ENCODE measurements at places on chromosomes 6 and 20.

DNA sequence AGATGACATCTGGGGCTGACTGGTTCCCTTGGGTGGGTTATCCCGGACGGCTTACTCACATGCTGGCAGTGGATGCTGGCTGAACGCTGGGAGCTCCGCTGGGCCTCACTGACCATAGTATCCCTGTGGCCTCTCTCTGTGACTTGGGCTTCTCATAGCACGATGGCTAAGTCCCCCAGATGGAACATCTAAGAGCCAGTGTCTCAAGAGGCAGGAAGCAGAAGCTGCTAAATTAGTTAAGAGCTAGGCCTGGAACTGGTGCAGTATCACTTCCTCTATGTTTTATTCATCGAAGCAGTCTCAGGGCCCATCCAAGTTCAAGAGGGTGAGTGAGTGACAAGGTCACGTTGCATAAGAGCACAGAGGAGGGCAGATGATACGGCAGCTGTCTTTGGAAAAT lies 116.5 kb upstream of the LAMP5 start:
- DNase-seq = no peak

DNA sequence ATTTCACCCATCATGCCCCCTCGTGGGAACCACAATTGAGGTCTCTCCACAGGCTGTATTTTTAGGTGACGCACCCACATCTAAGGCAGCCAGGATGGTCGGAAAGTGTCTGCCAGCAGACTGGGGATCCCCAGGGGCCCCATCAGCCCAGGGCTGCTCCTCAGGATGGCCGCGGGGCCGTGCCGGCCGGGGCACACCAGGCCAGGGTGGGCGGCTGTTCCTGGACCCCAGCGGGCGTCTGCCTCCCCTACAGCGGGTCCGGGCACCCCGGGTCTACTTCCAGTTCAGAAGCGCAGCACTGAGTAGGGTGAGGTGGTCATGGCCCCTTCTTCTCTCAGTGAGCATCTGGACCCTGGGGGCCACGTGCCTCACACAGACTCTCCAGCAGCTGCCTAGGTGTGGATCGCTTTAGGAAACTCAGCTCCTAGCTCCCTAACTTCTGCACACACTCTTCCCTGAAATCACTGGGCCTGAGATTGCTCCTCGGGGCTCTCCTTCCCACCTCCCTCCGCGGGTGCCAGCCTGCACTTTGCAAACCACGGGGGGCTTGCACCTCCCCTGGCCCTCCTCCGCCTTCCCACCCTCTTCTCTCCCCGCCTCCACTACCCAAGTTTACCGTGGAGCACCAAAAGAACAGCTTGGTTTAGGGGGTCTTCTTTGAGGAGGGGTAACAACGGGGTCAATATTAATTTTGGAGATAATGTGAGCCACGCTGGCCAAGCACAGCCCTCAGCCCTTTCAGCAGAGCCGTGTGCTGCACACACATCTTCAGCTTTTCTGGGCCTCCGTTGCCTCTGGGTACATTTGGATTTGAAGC lies 14.2 kb upstream of the FOXC1 start:
- no peak for DNase-seq

GRCh38 chr6:102571236-102571908 lies 1177.9 kb downstream of the GRIK2 start:
- no peak for DNase-seq

- no peak for DNase-seq
Measured at GRCh38 chr20:7571521-7572055, 368.7 kb downstream of the HAO1 start.

- DNase-seq = no peak
Measured at GRCh38 chr20:47675190-47676142, 109.8 kb downstream of the SULF2 start.

- no peak for DNase-seq
Measured at GRCh38 chr6:139327038-139327437, 35.2 kb upstream of the TXLNB start.

DNA sequence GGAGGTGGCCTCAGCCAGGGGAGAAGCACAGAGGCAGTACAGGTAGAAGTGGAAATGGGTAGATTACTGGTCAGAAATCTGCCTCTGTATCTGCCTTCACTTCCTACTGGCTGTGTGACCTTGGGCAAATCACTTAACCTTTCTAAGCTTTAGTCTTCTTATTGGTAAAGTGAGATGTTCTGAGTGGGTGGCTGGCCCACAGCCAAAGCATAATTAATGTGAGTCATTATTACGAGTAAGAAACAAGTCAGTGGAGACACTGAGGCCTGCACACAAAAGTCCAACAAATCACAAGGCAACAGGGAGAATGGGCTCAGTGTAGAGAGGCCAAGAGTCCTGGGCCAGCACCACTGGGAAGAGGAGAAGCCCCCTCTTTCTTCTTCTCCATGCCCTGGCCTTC lies 39.1 kb downstream of the NRN1 start:
- DNase-seq = no peak

DNA sequence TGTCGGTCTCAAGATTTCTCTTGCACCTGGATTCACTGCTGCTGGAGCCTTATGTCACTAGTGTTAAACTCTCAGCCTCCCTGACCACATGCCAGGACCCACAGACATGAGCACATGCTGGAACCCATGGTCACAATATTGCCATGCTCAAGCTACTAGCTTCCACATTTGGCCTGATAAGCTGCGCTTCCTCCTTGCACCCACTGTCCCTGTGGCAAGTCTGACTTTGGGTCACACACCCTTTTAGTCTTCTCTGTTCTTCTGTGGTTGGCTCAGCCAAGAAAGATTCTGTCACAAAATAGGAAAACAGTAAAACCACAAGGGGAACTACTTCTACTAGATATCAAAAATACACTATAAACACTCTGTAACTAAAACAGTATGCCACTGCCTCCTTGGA lies 68.9 kb upstream of the HDAC2 start:
- no peak for DNase-seq
